ENCODE measurements at places on chromosomes 3 and 15. TPM values are rescaled to one million over a fixed set of nuclear protein-coding genes. Genes with fewer than 3 reads are reported as not detected.

Gene GPR87
- total RNA-seq = 0.23 TPM

GRCh38 chr3:133276594-133276993, 123.3 kb upstream of the BFSP2 start:
- no peak for DNase-seq

DNA sequence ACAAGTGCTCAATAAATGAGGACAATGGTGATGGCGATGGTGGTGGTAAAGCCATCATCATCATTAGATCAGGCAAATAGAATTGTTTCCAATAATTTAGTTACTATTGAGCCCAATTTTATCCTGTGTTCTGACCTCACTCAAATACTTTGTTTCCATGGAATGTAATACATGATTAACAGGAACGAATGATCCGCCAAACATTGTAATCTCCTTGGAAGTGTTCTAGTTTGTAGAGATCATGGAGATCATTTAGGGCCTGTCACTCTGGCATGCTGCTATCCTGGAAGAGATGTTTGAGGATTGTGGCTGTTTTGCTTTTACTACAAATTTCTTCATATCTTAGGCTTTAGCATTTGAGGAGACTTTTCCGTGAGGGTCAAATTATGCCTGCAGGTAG, 2.8 kb downstream of the COL6A6 start:
- DNase-seq = no peak

DNA sequence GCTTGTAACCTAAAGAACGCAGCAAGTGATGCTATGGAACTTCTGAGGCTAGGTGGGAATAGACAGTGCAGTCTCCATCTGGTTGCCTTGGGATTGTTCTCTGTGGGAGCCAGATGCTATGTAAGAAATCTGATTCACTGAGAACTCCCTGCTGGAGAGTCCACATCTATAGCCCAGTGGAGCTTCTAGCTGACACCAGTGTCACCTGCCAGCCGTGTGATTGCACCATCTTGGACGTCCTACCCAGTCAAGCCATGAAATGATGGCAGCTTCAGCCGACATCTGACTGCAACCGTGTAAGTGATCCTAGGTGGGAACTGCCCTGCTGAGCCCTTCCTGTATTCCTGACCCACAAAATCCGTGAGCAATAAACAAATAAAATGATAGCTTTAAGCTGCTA, 12.4 kb upstream of the FYCO1 start:
- no peak for DNase-seq

Gene SPG11
- 53.7 TPM for total RNA-seq

Gene IL17RD
- total RNA-seq = 14.4 TPM

- no peak for DNase-seq
Measured at GRCh38 chr3:185764163-185764979, 60.5 kb downstream of the IGF2BP2 start.

DNA sequence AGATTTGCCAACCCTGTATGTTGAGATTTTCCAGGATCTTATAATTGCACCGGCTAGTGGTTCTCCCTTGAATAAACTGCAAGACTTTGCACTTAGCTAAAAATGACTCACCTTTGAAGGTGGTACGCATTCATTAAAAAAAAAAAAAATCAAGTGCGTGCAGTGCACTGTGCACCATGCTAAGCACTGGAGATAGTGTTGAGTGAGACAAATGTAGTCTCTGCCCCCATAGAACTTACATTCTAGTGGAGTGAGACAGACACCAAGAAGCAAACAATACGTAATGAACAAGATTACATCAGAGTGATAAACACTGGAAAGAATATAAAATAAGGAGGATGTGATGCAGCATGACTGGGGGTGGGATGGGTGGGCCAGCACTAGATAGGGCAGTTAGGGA, 69.4 kb downstream of the ITPR1 start:
- no peak for DNase-seq

Gene ICE2
- 72.0 TPM for total RNA-seq

DNA sequence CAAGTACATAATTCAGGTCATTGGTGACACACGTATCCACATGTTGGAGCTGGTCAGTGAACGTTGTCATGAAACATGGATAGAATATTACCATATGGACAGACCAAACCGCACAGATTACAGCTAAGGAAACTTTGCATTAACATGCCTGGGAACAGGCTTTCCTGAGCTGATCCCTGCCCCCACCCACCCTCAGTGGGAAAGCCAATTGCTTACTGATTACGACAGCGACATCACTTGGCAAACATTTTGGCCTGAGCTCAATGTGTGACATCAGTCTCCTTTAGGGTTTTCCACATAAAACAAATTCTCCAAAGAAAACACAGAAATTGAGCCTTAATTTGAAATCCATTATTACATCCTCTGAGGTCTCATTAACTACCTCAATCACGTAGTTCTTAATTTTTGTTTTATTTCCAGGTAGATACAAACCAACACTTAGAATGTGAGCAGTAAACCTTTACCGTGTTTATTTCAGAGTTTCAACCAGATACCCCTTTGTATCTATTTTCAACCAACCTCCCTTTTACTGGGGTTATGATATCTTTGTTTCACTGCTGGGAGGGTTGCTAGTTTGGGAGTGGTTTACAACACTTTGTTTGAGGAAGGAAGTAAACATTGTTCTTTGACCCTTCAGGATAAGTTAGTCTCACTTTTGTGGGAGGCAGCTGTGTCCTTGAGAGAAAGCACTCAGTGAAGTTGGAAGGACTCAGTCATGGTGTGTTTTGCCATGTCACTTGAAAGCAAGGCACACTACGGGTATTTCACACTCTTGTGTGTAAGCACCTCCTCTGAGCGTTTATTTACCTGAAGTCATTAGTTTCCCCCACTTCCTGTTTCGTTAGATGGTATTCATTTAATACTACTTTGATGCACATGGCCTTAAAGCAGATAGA, 103.1 kb downstream of the CMSS1 start:
- peak; percentile 33 for DNase-seq

Gene DPPA2
- total RNA-seq = not detected

- no peak for DNase-seq
Measured at GRCh38 chr3:64272842-64273241, 47.6 kb upstream of the PRICKLE2 start.

- no peak for DNase-seq
Measured at GRCh38 chr15:82168757-82169156, 93.8 kb downstream of the EFL1 start.

DNA sequence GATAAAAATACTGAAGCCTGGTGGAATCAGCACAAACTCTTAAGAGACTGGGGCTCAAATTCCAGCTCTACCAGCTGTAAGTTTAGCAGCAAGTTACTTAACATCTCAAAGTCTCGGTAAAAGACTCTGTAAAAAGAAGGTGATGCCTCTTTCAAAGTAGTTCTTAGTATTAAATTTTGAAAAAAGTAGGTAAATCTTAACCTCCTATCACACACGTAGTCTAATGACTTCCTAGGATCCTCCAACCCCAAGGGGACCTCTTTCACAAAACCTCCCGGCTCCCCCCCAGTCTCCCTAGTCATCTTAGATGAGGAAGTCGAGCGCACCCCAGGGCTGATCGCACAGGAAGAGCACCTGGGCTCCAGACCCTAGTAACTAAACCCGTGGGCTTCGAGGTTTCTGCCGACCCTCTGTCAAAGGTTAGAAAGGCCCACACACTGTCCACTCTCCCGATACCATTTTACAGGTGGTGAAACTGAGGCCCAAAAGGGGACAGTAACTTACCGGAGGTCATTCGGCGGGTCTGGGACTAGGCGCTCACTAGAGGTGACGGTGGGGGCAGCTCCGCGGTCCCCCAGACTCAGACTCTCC, 427 bp downstream of the MBD4 start:
- peak; percentile 55 for DNase-seq

DNA sequence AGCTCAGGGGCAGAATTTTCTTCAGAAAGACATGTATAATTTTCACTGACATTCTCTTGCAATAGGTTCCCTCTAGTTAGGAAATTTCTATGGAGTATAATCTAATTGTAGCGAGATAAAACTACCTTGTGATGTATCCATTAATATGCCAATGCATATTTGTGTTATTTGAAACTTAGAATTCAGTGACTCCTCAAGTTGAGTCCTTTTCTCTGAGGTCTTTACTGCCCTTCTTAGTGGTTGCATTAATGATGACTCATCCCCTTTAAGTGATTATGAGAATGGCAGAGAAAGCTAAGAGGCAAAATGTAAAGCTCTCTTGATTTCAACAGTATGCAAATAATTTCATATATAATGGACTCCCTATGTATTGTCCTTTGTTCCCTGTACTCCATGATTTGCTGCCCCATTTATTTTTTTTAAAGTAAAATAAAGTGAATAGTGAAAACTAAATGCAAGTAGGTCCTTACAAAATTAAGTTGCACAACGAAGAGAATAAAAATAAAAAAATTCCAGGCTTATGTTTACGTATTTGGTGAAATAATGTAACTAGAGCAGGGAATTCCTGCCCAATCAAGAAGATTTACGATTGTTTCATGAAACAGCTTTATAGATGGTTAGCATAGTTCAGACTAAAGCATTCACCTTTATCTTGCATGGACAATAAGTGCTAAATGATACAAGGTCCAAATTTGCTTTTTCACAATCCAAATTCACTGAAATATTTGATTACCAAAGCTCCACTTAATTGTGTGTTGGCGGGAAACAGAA, 78.1 kb downstream of the ZPLD1 start:
- DNase-seq = no peak

DNA sequence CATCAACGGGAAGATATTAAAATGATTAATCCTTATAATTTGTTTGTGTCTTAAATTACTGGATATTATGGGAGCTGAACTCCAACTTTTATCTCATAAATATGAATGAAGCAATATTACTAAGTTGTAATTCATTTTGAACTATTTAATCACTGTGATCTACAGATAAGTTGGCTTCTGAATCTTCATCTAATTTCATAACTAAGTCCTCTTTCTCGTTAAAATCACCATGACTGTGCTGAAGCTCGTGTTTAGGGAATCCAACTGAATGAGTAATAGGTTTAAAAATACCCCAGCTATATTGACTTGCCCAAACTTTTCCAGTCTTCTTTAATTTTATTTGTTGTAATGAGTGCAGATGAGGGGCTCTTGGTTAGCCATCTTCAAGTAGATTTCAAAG, 14.1 kb downstream of the MDFIC2 start:
- DNase-seq = no peak

DNA sequence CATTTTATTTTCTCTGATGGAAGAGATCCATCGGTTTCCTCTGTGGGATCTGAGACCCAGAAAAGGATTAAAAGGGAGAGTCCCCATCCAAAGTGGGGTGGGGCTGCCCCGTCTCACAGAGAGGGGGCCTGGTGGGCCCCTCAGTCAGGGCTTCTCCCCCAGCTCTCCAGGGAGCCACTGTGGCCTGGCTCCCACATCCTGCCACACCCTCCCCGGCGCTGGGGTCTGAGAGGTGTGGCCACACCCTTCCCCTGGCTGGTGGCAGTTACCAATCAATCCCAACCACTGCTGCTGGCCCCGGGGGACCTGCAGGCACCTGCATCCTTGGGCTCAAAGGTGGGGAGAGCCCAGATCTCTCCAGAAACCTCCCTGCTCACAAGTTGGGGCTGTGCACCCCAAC, 161.8 kb upstream of the IQSEC1 start:
- no peak for DNase-seq

DNA sequence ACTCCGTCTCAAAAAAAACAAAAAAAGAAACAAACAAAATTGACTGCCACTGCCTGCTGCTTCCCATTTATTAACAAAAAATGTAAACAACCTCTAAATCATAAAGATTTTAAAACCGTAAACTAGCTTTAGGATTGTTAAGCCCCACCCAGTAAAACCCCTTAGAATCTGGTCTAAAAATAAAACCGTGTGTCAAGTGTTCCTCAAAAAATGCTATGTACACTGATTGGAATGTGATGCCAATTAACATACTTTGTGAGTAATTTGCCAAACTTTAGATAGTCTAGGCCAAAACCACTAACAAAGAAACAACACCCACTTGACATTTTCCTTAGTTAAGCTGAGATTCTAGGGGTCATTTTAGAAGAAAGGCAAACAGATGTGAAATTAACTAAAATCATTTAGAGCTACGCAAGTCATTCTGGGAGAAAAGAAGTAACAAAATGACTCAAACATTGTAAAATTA, 5.3 kb downstream of the RAF1 start:
- no peak for DNase-seq

GRCh38 chr3:56880720-56881575, 79.2 kb upstream of the ARHGEF3 start:
- DNase-seq = no peak

- no peak for DNase-seq
Measured at GRCh38 chr15:99692825-99693224, 40.4 kb downstream of the LYSMD4 start.

DNA sequence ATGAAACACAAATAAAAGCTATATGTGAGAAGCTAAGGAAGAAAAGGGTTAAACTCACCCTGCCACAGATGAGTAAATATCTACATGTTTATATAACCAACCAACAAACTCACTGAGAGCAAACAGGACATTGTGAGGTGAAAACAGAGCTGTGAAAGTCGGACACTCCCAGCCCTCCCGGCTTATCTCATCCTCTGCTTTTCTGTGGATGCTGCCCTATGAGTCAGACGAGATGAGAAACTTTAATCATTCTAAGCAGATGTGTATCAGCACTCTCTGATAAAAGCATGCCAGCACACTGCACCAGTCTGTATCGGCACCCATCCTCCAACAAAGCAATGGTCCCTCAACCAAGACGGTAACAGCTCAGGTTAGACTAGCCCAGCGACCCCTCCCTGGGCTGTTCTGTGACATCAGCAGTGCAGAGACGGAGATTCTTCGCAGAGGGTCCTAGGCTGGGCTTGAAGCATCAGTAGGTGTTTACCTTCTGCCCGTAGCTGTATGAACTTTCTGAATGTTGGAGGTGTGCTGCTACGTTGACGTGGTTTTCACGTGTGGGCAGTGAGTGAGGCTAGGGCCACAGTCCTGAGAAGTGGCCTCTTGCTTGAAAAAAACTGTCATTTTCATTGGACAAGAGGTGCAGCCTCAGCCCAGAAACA, 119.8 kb upstream of the ALDH1A3 start:
- DNase-seq = no peak

Gene ATP10A
- total RNA-seq = 1.5 TPM

DNA sequence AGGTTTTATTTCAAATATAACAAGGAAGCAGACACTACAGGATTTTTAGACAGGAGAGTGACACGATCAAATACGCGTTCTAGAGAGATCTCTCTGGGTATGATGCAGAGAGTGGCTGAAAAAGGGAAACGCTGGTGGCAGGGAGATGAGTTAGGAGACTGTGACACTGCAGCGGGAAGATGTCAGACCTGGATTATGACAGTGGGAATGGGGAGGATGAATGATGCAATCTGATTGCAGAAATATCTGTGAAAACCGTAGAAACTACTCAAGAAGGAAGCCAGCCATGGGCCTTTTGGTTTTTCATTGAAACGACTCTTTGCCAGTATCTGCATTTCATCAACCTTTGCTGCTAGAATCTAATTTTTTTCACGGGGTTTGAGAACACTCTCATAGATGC, 157.9 kb downstream of the FAM43A start:
- DNase-seq = no peak

DNA sequence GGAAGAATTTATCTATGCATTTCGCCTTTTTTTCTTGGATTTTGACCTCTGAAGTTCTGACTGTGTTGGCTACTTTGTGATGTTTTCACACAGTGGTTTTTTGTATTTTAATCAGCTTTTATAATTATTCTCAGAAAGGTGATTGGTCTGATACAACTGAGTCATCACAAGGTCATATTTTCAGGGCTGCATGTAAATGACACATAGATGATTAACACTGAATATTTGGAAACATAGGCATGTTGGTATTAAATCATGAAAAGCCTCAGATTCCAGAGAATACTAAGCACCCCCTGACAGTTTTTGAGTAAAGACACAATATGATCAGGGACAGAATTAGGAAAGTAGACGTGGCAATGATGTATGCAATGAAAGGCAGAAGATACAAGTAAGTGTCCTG, 175.5 kb upstream of the SLCO3A1 start:
- no peak for DNase-seq

Gene MCTP2
- total RNA-seq = 0.71 TPM
